Stimulated activated CD8-positive, alpha-beta memory T cell treated with anti-CD3 and anti-CD28 coated beads, Interleukin-4, amount 100 ng/mL, for 1 hour (primary cell): ENCODE measurements at places on chromosomes 11 and 22.

GRCh38 chr11:85423316-85423715, 203.8 kb downstream of the DLG2 start:
- no peak for DNase-seq

DNA sequence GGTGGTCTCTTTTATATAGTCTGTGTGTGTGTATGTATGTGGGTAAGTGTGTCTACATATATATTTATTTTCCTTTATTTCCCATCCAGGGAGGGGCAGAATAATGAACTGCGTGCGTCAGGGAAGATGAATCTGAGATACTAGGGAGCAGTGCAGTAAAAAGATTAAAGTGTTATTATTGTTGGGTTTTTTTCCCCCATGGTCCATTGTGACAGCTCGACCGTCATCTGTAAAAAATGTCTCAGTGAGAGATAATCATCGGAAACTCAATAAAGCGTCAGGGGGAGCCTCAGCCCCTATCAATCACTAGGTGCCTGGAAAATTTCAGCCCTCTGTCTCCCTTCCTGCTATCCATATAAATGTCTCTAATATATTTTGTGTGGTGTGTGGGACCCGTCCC, 64.6 kb downstream of the CLPB start:
- no peak for DNase-seq

DNA sequence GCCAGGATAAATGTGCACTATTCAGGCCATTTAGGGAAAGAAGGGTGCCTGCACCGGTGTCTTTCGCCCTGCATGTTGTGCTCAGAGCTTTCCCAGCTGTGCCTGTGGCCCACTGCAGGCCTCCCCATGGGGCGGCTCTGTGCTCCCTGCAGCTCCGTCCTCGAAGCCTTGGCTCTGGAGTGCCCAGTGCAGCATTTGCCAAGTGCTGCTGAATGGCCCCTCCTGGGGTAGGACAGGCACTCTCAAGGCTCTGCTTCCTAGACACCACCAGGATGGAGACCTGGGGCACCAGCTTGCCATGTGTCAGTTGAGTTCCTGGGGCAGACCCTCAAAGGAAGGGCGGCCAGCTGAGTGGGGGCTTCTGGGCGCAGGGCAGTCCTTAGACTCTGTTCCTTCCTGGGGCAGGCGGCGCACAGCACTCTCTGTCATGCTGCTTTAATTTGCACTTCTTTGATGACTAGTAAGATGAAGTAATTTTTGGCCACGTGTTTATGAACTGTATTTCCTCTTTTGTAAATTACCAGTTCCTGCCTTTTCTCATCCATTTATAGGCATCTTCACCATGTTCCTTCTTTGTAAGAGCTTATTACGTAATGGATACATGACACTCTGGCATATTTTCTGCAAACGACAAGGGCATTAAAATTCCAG, 32.1 kb upstream of the GNB1L start:
- DNase-seq, result no peak

GRCh38 chr22:39729141-39729934, 158.8 kb downstream of the CACNA1I start:
- DNase-seq, result no peak

DNA sequence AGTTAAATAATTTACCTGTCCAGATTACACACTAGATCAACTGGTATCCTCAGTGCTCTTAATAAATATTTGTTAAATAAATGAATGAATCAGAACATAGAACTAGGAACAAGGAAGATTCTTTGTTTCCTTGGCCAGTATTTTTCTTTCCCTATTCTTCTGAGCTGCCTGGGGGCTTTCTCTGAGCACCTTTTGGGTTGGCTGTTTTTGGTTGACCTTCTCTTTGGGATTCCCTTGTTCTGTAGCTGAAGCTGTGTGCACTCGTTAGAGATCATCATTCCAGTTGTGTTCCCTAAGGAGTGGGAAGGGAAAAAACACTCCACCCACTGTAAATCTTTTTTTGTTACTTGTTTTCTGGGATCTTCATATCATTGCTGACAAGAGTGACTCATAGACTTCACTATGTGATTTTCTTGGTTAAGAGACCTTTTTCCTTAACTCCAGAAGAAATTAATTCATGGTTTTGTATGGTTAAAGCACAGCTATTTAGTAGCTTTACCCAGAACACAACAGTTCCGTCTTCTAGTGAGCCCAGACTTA, 84.3 kb downstream of the STIM1 start:
- no peak for DNase-seq
